ENCODE measurements at places on chromosomes 3 and 15.

DNA sequence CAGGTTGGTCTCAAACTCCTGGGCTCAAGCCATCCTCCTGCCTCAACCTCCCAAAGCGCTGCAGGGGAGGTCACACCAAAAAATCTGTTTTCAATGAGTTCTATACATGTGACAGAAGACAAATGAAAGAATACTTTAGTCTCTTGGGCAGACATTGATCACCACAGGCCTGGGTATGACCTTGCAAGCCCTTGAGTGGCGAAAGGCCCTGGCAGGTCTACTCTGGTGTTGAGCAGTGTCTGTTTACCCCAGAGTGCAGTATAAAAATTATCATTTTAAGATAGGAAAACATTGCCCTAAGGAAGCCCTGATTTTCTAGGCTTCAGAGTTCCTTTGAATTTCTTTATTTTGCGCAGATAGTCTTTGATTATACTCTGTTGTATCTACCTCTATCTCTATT lies 61.6 kb upstream of the GBE1 start:
- no peak for DNase-seq

GRCh38 chr3:119856695-119857094 lies 74.8 kb downstream of the NR1I2 start:
- no peak for DNase-seq

GRCh38 chr15:76234337-76234889 lies 76.9 kb downstream of the ETFA start:
- no peak for DNase-seq

GRCh38 chr3:53739966-53740365 lies 106.3 kb downstream of the CHDH start:
- DNase-seq: no peak

- no peak for DNase-seq
These were observed 286.1 kb upstream of the TBL1XR1 start for GRCh38 chr3:177483182-177483967.

DNA sequence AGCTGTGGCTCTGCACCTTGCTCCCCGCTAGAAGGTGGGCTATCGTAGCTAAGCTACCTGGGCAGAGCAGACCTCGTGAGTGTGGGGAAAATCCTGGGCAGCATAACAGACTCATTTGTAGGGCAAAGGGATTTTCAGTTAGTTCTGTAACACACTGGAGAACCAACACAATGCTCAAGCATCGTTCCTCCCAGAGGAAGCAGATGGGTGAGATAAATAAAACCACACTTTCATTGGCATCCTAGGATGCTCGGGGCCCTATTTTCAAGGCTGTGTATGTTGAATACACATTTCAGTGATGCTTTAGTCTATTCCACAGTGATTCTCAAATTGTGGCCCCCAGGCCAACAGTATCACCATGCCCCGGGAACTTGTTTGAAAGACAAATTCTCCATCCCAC lies 20.0 kb downstream of the LIPC start:
- no peak for DNase-seq

- DNase-seq: no peak
These were observed 5.2 kb downstream of the OCA2 start for GRCh38 chr15:28093752-28094535.

- no peak for DNase-seq
These were observed 17.1 kb downstream of the MCF2L2 start for GRCh38 chr3:183411216-183411922.

DNA sequence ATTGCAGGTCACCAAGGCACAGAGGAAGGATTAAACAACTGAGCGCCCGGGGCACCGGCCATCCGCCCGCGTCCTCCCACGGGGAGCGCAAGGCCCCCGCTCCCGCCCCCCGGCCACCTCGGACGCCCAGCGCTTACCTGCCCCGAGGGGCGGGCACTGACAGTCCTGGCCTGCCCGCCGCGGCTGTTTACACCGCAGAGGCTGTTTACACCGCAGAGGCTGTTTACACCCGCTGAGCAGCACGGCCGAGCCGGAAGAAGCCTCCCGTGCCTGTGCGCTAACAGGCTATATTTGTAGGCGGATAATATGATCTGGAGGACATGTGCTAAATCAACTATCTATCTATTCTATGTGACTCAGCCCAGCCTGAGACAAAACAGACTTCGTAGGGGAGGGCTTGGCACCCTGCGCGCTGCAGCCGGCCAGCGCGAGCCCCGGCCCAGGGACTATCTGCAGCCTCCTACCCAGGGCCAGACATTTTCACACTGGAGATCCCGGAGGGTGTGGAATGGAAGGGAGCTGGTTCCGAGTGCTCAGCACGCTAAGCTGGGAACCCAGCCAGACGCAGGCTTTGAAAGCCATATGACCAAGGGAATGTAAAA lies at the start of gene LRRC2:
Gene LRRC2 (minus strand): TSS at position 263 of the 602 bp plus-strand sequence. CDS start 14,711 bp downstream, outside the sequence.
- no peak for DNase-seq

GRCh38 chr3:160319322-160319721 lies 79.7 kb downstream of the IFT80 start:
- DNase-seq: no peak

- no peak for DNase-seq
These were observed 1.5 kb downstream of the UBE2Q2 start for GRCh38 chr15:75844629-75845335.
